ENCODE measurements at places on chromosomes 13 and 19. TPM values are rescaled to one million over a fixed set of nuclear protein-coding genes. Genes with fewer than 3 reads are reported as not detected.

DNA sequence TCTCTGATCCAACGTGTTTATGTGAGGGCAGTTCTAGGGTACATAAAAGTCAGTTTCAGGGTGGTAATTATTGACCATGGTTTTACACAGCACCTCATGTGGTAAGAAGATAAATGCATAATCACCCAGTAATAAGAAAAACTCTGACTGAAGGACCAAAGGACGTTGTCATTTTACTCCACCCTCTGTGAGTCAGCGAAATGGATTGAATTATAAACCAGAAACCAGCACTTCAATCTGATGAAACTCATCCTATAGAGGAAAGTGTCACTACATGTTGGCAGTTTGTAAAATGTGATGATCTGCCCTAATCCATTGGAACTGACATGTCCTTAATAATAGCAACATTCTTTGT, 406.8 kb downstream of the KLF5 start:
- no peaks in the 10 kb centered on the region for H3K4me1 ChIP-seq
- H3K4me3 ChIP-seq = no peak overlapping the region
- no peak for DNase-seq
- H3K36me3 ChIP-seq = no peaks in the 10 kb centered on the region
- no peaks in the 10 kb centered on the region for H3K27me3 ChIP-seq
- no peak overlapping the region for H3K27ac ChIP-seq

The ARHGAP33 gene
- 109 TPM for total RNA-seq

DNA sequence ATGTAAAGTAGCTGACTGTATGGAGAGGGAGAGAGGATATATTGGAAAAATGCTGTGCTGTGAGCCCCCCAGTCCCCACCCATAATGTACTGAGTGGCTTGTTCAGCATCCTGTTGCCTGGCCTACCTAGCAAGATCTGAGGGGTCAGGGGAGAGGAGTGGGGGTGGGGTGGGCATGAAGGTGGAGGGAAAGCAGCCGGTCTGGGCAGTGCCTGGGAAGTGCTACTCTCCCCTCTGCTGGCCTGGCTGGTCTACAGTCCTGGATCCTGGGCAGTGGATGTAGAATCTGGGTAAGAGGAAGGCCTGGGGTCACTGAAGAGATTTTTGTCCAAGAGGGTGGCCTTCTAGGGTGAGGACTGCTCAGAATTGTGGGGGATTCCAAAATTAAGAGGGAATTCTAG, 210.5 kb downstream of the PDS5B start:
- H3K27ac ChIP-seq = no peak overlapping the region
- peaks cover 6% of the 10 kb centered on the region for H3K36me3 ChIP-seq
- no peak overlapping the region for H3K4me3 ChIP-seq
- no peak for DNase-seq

DNA sequence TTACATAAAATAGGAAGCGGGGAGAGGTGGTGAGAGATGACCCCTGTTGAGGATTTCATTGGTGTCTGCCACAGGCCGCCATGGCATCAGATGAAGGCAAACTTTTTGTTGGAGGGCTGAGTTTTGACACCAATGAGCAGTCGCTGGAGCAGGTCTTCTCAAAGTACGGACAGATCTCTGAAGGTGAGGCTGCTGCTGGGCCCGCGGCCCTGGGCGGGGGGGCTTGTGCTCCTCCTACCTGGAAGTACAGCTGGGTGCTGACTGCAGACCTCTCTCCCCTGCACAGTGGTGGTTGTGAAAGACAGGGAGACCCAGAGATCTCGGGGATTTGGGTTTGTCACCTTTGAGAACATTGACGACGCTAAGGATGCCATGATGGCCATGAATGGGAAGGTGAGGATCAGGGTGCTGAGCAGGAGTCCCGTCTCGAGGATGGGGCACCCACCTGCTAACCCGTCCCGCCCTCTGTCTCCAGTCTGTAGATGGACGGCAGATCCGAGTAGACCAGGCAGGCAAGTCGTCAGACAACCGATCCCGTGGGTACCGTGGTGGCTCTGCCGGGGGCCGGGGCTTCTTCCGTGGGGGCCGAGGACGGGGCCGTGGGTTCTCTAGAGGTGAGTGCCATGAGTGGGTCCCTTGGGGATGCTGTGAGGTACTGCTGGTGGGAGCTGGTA, 1.9 kb downstream of the CIRBP start:
- H3K4me3 ChIP-seq = peak overlapping the region; percentile 91
- peaks cover 62% of the 10 kb centered on the region for H3K4me1 ChIP-seq
- no peak for DNase-seq
- peak overlapping the region; percentile 43 for H3K27ac ChIP-seq
- peaks cover 23% of the 10 kb centered on the region for H3K36me3 ChIP-seq
- peaks cover 28% of the 10 kb centered on the region for H3K27me3 ChIP-seq

The PRODH2 gene
- total RNA-seq = not detected

The TBXA2R gene
- total RNA-seq = 0.23 TPM

- peak overlapping the region; percentile 76 for H3K4me3 ChIP-seq
- H3K27ac ChIP-seq = peak overlapping the region; percentile 2
These were observed 932 bp downstream of the FAM83E start for GRCh38 chr19:48613852-48614435.

The SIGLEC11 gene
- not detected for total RNA-seq

The IGFL2 gene
- total RNA-seq = not detected

DNA sequence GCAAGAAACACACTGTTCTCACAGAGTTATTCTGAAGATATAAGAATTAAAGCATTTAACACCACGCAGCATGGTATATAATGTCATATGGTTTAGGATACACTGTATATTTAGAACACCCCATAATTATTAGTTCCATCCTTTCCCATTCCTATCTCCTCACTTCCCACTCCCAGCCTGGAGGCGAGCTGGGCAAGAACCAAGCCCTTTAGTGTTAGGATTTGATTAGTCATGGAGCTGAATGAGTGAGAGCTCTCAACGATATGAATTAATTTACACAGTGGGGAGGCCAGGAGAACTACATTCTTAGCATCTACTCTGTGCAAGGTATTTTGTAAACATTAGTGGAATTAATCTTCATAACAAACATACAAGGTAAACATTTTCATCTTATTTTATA, 934.3 kb downstream of the DIAPH3 start:
- no peaks in the 10 kb centered on the region for H3K4me1 ChIP-seq
- H3K36me3 ChIP-seq = no peaks in the 10 kb centered on the region
- no peak overlapping the region for H3K4me3 ChIP-seq
- no peaks in the 10 kb centered on the region for H3K27me3 ChIP-seq

DNA sequence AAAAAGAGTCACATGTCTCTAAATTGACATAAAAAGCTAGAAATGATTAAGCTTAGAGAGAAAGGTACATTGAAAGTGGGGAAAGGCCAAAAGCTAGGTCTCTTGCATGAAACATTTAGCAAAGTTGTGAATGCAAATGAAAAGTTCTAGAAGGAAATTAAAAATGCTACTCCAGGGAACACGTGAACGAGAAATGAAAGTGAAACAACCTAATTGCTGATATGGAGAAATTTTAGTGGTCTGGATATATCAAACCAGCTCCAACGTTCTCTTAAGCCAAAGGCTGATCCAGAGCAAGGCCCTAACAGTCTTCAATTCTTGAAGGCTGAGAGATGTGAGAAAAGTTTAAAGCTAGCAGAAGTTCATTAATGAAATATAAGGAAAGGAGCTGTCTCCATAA, 419.8 kb downstream of the SLITRK6 start:
- no peaks in the 10 kb centered on the region for H3K36me3 ChIP-seq
- no peak for DNase-seq
- H3K4me1 ChIP-seq = peaks cover 5% of the 10 kb centered on the region
- H3K27me3 ChIP-seq = no peaks in the 10 kb centered on the region
- H3K4me3 ChIP-seq = no peak overlapping the region
- no peak overlapping the region for H3K27ac ChIP-seq

The NAPSA gene
- total RNA-seq = 0.96 TPM

- H3K36me3 ChIP-seq = no peaks in the 10 kb centered on the region
- DNase-seq = no peak
- H3K27ac ChIP-seq = no peak overlapping the region
- H3K4me3 ChIP-seq = no peak overlapping the region
- H3K4me1 ChIP-seq = no peaks in the 10 kb centered on the region
These were observed 61.4 kb downstream of the SLC10A2 start for GRCh38 chr13:103004661-103005345.

The KLK11 gene
- total RNA-seq = not detected

The CEACAM20 gene
- not detected for total RNA-seq

The SEMA6B gene
- total RNA-seq = 25.3 TPM

Data from neural crest cell (in vitro differentiated cells).